ENCODE measurements at places on chromosomes 3 and 15.

- no peak for DNase-seq
These were observed 91.2 kb downstream of the SEMA5B start for GRCh38 chr3:122936335-122936734.

DNA sequence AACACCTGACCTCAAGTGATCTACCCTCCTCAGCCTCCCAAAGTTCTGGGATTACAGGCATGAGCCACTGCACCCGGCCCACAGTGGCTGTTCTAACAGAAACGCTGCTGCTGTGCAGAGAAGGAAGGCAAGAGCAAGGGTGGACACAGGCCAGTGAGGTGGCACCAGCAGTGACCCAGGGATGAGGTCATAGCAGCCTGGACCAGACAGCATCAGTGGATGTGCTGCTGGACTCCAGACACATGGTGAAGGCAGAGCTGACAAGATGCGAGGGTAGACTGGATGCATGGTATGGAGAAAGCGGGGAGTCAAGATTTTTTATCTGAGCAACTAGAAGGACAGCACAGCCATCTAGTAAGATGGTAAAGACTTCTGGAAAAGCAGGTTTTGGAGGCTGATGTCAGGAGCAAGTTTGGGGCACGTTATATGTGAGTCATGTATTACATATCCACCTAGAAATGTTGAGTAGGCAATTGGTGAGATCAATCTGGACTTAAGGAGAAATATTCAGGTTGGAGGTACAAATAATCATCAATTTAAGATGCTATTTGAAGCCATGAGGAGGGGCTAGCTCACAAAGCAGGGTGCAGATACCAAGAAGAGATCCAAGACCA is 22.1 kb upstream of the TJP1 start:
- DNase-seq: no peak

DNA sequence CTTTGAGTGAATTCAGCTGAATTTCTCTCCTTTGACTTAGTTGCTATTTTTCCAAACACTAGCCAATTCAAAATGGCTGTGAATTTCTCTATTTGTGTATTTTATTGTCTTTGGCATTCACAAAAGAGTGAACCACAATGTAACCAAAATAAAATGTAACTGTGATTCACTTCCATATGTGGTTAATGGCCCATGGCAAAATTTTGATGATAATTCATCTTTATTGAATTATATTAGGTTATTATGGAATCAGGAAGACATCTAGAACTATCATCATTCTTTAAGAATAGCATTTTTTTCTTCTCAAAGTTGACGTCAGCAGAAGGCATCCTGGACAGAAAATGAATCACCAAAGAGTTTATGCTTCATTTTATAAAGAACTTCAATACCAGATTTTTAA is 705.3 kb upstream of the NAALADL2 start:
- DNase-seq: no peak

DNA sequence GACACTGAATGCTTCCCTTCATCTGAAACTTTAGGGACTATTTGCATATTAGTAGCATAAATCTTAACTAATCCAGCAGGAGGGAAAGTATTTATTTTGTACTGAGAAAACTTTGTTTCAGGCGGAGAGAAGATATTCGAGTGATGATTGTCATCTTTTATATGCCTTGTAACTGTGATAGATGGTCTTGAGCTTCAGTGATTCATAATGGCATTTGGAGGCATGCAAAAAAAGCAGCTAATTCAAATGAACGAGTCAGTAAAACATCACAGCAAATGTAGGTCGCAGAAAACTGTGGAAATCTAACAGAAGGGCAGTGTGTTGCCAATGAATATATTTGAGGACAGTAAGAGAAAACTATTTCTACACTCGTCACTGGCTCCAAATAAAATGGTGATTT is 643.7 kb upstream of the NAALADL2 start:
- DNase-seq: no peak

- peak; percentile 12 for DNase-seq
These were observed 8.0 kb downstream of the CHD2 start for GRCh38 chr15:92907896-92908712.

- DNase-seq: no peak
These were observed 35.2 kb downstream of the RNF13 start for GRCh38 chr3:149848238-149848637.

DNA sequence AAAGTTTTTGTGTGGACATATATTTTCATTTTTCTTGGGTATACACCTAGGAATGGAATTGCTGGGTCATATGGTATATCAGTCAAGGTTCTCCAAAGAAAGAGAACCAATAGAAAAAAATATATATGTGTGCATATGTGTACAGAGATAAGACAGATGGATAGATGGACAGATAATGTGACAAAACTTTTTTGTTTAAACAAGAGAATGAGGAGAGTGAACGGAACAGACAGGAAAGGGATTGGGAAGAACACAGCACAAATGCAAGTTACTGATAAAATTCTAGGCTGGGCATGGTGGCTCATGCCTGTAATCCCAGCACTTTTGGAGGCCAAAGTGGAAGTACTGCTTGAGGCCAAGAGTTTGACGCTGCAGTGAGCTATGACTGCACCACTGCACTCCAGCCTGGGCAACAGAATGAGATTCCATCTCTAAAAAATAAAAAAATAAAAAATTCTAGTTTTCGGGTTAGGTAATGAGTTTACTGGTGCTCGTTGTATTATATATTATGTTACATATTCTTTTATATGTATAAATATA is 50.0 kb downstream of the HSPBAP1 start:
- DNase-seq: no peak

- no peak for DNase-seq
These were observed 194.1 kb upstream of the KCNMB2 start for GRCh38 chr3:178342111-178342510.

- no peak for DNase-seq
These were observed 329.8 kb upstream of the RASGRP1 start for GRCh38 chr15:38894243-38894948.

- no peak for DNase-seq
These were observed 445.3 kb upstream of the ROBO1 start for GRCh38 chr3:80213086-80213485.

GRCh38 chr3:87867001-87867400 is 191.8 kb downstream of the CGGBP1 start:
- no peak for DNase-seq
